Karpas-422 (cell line): ENCODE measurements at places on chromosomes 3 and 15.

DNA sequence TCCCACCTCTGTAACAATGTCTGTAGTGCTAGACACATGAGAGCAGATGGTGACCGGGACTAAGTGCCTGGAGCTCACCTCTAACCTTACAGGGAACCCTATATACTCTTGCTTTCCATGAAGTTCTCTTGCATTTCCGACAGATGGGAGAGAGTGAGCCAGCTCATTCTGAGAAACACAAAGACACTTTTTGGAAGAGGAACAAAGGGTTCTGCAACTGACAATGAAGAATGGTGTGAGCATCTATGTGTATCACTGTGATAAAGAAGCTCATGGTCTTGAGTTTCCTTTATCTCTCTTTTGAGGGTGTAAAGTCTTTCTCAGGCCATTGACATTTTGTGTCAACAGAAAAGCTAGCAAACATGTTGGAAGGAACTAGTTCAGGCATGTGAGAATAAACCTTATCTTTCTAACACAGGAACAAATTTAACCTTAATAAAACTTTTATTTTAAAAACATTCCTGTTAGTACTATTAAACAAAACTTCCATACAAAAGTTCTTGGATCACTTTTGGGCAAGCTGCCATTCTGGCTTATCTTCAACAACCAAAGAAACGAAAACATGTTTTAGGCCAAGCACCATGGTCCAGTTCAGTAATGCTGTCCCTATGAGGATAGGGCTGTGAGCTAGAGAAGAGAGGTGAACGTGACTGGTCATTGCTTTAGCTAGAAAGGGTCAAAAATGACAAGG, 142.7 kb downstream of the THRB start:
- DNase-seq, result no peak
- no peak overlapping the region for H3K4me3 ChIP-seq
- no peaks in the 10 kb centered on the region for H3K36me3 ChIP-seq
- H3K27ac ChIP-seq, result no peak overlapping the region
- H3K27me3 ChIP-seq, result no peaks in the 10 kb centered on the region

GRCh38 chr15:51260202-51260601, 78.2 kb downstream of the CYP19A1 start:
- H3K4me1 ChIP-seq, result no peaks in the 10 kb centered on the region
- no peaks in the 10 kb centered on the region for H3K27me3 ChIP-seq
- H3K4me3 ChIP-seq, result no peak overlapping the region
- DNase-seq, result no peak

DNA sequence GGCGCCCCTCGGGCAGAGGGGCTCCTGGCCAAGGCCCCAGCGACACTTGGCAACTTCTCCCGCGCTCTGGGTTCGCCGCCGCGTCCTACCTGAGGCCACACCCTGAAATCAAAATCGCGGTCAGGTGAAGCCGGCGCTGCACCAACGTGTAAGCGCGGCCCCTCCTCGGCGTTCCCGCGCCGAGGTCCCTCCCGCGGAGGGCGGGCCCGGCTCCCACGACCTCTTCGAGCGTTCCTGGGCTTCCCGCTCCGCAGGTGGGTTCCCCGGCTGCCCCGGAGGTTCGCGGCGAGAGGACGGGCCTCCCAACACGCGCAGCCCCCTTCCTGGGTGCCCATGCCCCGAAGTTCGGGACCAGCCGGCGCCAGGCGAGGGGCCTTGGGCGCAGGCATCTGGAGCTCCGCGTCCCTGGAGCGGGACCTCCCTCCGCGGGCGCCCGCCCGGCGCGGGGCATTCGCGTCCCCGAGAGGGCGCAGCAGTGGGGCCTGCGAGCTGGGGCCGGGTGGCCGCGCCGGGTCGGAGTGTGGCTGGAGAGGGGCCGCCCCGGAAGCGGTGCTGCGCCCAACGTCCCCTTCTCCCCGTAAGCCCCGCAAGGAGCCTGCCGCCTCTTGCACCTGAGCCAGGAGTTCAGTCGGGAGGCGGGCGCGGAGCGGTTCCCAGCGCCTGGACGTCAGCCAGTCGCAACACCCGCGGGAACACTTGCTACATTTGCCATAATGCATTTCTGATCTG, 13.7 kb downstream of the PAK6 start:
- H3K4me3 ChIP-seq, result no peak overlapping the region
- H3K27me3 ChIP-seq, result no peaks in the 10 kb centered on the region
- no peaks in the 10 kb centered on the region for H3K36me3 ChIP-seq
- DNase-seq, result no peak
- no peak overlapping the region for H3K27ac ChIP-seq

DNA sequence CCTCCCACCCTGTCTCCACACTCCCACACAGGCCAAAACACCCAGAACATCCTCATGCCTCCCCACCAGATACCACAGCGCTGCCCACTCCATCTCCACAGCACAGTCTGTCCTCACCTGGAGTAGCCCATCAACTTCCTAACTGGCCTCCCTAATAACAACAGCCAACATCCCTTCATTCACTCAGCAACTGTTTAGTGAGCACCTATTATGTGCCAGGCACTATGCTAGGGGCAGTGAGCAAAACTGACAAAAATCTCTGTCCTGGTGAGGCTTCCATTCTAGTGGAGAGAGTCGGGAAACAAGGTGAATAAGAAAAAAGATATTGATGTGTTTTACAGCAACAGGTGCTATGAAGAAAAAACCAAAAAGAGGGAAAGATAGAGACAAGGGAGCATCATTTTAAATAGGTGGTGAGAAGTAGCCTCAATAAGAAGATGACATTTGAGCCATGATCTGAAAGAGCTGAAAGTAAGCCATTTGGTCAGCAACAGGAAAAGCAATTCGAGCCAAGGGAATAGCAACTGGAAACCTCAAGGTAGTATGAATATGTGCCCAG, 523.9 kb downstream of the SHQ1 start:
- H3K4me3 ChIP-seq, result no peak overlapping the region
- no peak for DNase-seq
- H3K27me3 ChIP-seq, result no peaks in the 10 kb centered on the region
- no peaks in the 10 kb centered on the region for H3K4me1 ChIP-seq

DNA sequence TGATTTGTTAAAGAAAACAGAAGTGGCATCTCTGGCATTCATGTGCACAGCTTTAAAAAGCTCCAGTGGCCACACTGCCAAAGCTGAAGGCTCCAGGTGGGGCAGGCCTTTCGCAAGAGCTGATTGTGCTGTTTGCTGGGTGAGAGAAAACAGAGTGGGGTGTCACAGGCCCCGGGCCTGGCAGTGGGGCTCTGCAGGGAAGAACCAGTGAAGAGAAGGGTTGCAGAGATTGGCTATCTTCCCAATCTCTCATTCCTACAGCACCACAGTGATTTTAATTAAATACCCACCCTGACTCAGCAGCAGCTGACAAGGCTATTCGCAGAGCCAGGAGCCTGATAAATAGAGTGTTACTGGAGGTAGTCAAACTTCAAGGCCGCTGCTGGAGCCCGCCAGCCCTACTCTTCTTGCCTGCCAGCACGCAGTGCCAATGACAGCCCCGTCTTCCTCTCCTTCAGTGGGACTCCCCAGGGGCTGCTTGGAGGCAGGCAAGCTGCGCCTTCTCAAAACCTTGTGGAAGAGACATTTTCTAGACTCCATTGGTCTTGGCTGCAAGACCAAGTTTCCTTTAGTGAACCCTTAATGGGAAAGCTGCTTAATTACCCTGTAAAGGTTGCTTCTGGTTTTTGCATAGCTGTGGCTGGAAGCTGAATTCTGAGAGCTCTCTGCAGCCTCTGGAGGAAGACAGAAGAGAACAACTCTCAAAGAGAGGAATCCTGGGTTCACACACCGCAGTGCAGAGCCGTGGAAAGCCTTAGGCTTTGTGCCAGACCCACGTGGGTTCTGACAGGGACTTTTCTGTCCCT, 225.8 kb upstream of the SLCO3A1 start:
- no peak for DNase-seq
- no peak overlapping the region for H3K4me3 ChIP-seq

- H3K4me3 ChIP-seq, result no peak overlapping the region
- H3K27me3 ChIP-seq, result no peaks in the 10 kb centered on the region
- no peak for DNase-seq
- H3K27ac ChIP-seq, result no peak overlapping the region
- H3K4me1 ChIP-seq, result no peaks in the 10 kb centered on the region
- no peaks in the 10 kb centered on the region for H3K36me3 ChIP-seq
Observed at GRCh38 chr3:87621667-87622066, 345.3 kb upstream of the POU1F1 start.

- peaks cover 34% of the 10 kb centered on the region for H3K36me3 ChIP-seq
- H3K27me3 ChIP-seq, result no peaks in the 10 kb centered on the region
- H3K4me1 ChIP-seq, result peaks cover 12% of the 10 kb centered on the region
- DNase-seq, result peak; percentile 99
- H3K4me3 ChIP-seq, result peak overlapping the region; percentile 85
Observed at GRCh38 chr15:79923515-79924169, 26.8 kb upstream of the MTHFS start.

GRCh38 chr3:14137445-14137844, 12.6 kb downstream of the TMEM43 start:
- H3K27ac ChIP-seq, result no peak overlapping the region
- peaks cover 3% of the 10 kb centered on the region; the same call in 1 of the 2 replicates for H3K36me3 ChIP-seq
- no peak overlapping the region for H3K4me3 ChIP-seq
- no peaks in the 10 kb centered on the region for H3K4me1 ChIP-seq

DNA sequence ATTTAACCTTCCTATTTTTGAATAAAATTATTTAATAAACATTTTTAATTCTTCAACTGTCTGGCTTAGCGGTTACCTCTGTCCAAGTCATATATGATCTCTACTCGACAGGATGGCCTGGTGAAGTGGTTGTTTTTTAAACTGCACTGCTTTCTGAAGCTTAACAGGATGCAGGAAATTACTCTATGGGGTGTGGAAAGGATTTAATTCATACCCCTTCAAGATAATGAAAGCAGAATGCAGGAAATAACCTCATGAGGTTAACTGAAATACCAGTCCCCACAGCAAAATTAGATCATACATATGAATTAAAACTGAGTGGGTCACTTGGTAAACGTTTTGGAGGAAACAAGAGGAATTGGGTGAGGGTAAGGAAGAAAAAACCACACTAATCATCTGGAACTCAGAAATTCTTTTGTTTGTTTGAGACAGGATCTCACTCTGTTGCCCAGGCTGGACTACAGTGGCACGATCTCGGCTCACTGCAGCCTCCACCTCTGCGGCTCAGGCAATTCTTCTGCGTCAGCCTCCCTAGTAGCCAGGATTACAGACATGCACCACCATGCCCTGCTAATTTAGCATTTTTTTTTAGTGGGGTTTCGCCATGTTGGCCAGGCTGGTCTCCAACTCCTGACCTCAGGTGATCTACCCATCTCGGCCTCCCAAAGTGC, 50.1 kb downstream of the LYSMD4 start:
- H3K27me3 ChIP-seq, result no peaks in the 10 kb centered on the region
- H3K27ac ChIP-seq, result no peak overlapping the region
- H3K4me3 ChIP-seq, result no peak overlapping the region
- no peak for DNase-seq
- peaks cover 64% of the 10 kb centered on the region for H3K36me3 ChIP-seq

DNA sequence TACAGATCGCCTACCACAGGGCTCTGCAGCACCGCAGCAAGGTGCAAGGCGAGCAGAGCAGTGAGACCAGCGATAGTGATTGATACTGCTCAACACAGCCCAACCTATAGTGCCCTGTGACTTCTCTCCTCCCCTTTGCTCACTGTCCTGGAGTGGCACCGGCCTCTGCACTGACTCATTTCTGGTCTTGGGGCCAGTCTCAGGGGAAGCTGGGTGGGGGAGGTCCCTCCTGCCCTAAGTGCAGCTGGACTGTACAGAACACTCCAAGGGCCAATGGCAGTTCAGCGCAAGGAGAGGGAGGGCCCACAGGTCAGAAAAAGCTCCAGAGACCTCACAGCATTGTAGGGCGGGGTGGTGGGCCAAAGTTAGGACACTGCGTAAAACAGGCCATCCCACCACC, 2.5 kb upstream of the OGG1 start:
- H3K36me3 ChIP-seq, result peaks cover 35% of the 10 kb centered on the region; the same call in 1 of the 2 replicates
- no peak overlapping the region for H3K4me3 ChIP-seq
- H3K27ac ChIP-seq, result no peak overlapping the region
- no peak for DNase-seq
- H3K27me3 ChIP-seq, result no peaks in the 10 kb centered on the region
- peaks cover 28% of the 10 kb centered on the region for H3K4me1 ChIP-seq

DNA sequence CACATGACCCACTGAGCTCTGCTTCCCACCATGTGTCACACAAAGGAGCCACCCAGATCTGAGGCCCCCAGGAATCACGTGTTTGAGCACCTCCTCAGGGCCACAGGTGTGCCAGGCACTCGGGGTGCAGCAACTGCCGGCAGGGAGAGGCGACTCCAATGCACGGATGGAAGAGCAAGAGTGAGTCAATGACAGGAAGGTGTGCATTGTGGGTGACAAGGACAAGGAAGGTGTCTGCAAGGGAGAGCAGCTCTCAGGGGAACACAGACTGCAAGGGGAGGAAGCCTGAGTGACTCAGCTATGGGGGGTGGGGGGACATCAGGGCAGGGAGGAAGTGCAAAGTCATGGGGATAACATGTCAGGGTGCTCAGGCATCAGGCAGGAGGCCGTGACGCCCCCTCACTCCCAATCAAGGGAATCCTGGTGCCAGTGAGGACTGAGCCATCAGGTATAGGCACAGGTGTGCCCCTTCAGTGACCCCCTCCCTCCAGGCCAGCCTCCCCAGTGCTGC, 67.4 kb downstream of the NUP210 start:
- H3K27me3 ChIP-seq, result no peaks in the 10 kb centered on the region
- DNase-seq, result peak; percentile 73
- peaks cover 74% of the 10 kb centered on the region for H3K36me3 ChIP-seq

GRCh38 chr15:91156175-91156726, 56.2 kb downstream of the SV2B start:
- no peaks in the 10 kb centered on the region for H3K27me3 ChIP-seq
- no peak overlapping the region for H3K27ac ChIP-seq
- no peaks in the 10 kb centered on the region for H3K4me1 ChIP-seq

- no peaks in the 10 kb centered on the region for H3K27me3 ChIP-seq
- H3K4me1 ChIP-seq, result no peaks in the 10 kb centered on the region
- no peak for DNase-seq
- H3K4me3 ChIP-seq, result no peak overlapping the region
- H3K36me3 ChIP-seq, result no peaks in the 10 kb centered on the region
Observed at GRCh38 chr15:39556461-39556860, 24.4 kb upstream of the THBS1 start.

DNA sequence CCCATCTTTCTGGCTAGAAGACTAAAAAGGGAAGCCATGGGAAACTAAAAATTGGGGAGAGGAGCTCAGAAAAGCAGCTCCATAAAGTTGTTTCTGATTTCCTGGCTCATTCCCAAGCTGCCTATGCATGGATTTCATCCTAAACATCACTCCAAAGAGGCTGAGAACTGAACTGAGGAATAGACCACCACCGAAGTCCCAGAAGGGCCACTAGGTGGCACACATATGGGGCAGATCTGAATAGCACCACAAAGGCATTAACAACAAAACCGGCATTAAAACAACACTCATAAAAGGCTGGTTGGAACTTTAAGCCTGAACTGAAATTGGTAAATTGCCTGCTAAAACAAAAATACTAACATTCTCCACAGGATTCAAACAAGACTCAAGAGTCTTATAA, 106.3 kb downstream of the PLD1 start:
- no peak overlapping the region for H3K4me3 ChIP-seq
- H3K27me3 ChIP-seq, result no peaks in the 10 kb centered on the region
- H3K4me1 ChIP-seq, result no peaks in the 10 kb centered on the region
- no peak overlapping the region for H3K27ac ChIP-seq
- no peaks in the 10 kb centered on the region for H3K36me3 ChIP-seq
- peak; percentile 65 for DNase-seq
